Activated CD4-positive, CD25-positive, alpha-beta regulatory T cell (primary cell): ENCODE measurements at places on chromosomes 6 and 20.

DNA sequence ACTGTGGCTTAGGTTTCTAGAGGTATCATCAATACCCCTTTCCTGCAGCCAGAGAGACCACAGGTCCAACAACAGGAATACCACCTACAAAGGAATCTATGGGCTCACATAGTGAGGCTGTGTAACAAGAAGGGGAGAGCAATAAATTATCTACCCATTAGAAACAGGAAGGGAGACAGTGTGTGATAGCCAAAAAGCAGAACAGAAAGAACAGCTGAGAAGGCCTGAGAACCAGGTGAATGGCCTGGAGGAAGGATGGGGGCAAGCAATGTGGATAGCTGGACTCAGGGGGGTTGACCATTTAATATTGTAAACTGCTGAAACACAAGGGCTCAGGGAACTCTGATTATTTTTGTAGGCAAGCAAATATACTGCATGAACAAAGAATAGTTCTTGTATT is 628.2 kb downstream of the COL12A1 start:
- DNase-seq, result no peak

GRCh38 chr6:151179321-151179720 is 60.4 kb upstream of the AKAP12 start:
- no peak for DNase-seq

DNA sequence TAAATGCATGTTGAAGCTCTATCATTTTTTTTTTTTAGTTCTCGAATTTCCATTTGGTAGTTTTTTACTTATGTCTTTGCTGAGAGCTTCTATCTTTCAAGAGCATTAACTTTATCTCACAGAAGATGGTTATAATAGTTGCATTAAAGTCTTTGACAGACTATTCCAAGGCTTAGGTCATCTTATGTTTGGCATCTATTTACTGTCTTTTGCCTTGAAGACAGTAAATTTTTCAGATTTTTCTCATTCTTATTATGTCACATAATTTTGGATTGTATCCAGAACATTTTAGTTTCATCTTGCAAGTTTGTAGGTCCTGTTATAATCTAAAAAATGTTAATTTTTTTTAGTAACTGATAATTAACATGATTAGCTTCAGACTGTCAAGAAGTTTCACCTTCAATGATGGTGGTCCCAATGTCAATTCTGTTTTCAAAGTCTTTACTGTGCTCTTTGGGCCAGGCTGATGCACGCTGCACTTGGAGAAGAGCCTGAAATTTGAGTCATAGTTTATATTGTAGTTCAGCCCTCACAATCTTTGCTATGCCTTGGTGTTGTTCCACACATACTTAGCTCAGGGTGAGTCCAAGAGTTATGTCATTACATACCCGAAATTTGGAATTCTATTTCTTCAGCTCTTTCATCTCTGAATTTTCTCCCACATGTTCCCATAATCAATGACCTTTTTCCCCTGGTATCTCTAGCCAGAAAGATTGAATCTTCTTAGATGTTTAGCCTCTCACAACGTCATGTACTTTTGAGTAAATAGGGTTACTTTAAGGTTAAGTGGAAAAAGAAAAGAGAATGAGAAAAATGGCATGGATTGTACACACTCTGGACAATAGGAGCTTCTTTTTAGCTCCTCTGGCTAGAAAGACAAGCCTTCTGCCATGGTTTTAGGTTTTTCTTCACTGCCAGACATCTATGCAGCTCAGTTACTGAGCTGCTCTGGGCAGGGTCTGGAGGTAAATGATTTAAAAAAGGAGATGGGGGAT is 110.3 kb upstream of the BTBD3 start:
- no peak for DNase-seq

- DNase-seq, result no peak
Observed at GRCh38 chr6:112087916-112088315, 525 bp downstream of the FAM229B start.

GRCh38 chr6:123810948-123811347 is 7.3 kb downstream of the NKAIN2 start:
- no peak for DNase-seq

DNA sequence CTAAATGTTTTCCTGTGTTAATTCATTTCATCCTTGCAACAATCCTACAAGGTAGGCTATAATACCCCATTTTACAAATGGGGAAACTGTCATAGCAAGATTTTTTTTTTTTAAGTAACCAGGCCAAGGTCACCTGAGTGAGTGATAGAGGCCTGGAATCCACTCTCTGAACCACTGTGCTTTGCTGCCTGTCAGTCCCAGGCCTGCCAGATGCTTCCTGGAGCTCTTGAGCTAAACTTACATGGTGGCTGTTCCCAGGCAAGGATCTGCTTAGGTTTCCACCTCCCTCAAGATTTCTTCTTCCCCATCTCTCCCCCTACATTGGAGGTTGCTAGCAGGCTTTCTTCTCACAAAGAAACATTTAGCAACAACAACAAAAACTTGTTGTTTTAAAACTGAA is 32.7 kb upstream of the RNF8 start:
- DNase-seq, result no peak
